Breast epithelium (tissue), 4 donors: ENCODE measurements at places on chromosomes 16 and 17.
A peak's percentile ranks its signal among the peaks of the same experiment; 100 is the strongest.

- DNase-seq = no peak
Observed at GRCh38 chr16:85361441-85362118, 249.3 kb upstream of the CIBAR2 start.

DNA sequence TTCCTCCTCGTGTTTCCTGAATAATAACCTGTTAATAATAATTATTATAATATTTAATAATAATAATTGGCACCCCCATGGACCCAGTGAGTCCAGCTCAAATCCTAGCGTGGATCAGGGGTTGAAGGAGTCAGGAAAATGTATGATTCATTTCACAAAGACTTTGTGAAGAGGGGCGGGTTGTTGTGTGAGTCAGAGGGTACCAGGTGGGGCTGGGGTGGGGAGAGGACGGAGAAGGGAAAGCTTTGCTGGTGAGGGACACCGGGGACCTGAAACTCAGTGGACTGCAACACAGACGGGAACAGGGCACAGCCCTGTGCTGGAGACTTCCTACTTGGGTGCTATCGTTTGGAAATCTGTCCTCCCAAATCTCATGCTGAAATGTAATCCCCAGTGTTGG is 3.1 kb upstream of the ADORA2B start:
- no peak for DNase-seq

GRCh38 chr16:84218176-84218823 is 21.5 kb downstream of the KCNG4 start:
- DNase-seq = no peak

- no peak for DNase-seq
Observed at GRCh38 chr17:73498886-73499554, 145.2 kb downstream of the SDK2 start.

- DNase-seq = no peak
Observed at GRCh38 chr17:3698139-3698538, 2.2 kb upstream of the P2RX5 start.

DNA sequence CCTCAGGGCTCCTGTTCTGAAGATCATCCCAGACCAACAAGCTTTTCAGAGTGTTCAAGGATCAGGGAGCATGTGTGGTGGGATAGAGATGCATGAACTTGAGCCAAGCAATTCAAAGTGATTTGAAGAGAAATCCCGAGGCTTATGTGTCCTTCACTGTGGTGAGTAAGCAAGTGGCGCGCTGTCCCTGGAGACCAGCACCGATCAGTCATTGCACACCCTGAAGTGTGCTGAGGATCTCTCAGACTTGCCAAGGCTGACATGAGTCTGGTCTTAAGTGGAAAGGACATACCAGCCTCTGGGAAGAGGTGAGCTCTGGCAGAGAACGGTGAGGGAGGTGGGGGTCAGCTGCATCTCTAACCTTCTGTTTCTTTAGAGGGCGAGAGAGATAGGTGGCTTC is 43.8 kb upstream of the CDH13 start:
- no peak for DNase-seq

- no peak for DNase-seq
Observed at GRCh38 chr16:10137341-10137740, 44.9 kb downstream of the GRIN2A start.

GRCh38 chr16:53769787-53770186 is 65.8 kb downstream of the FTO start:
- DNase-seq = no peak

DNA sequence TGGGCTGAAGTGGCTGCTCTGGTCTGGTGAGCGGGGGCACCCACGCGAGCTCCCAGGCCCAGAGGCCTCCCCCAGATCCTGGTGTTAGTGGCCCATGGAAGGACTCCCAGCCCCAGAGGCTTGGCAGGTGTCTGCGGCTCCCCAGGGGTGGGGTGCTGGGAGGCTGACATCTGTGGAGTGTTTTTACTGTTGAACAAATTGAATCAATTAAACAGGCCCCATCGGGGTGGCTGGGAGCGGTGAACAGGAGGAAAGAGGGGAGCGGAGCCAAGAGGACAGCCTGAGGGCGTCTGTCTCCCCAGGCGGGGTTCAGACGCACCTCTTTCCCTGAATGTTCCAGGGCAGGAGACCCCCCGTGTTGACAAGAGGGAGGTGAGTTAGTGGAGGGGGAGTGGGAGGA is 29.9 kb downstream of the ACTG1 start:
- DNase-seq = no peak

GRCh38 chr17:73770115-73770848 is 126.0 kb upstream of the SDK2 start:
- DNase-seq = peak; percentile 65
